ENCODE measurements at places on chromosomes 6 and 20.

DNA sequence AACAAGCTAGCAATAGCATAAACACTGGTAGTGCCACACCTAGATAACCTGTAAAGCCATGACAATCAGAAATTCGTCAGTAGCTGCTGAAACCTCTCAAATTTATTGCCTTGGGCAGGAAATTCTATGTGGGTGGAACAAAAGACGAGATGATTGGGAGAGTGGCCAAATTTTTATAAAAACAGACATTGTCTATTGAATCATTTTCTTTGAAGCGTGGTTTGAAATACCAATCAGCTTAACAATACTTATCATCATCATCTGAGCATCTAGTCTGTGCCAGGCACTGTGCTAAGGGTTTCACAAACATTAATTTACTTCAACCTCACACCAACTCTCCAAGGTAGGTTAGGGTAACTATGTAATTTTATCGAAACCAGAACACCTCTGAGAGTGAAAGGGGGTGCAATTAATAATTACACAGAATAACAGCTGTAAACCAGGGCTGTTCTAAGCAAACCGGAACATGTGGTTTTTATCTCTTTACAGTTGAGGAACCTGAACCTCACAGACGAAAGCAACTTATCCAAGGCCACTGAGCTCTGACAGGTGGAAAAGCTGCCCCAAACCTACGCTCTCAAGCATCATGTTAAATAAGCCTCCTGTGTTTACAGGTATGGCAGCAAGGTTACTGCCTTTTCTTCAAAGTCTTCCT is 43.4 kb downstream of the NHSL1 start:
- peak; percentile 48 for DNase-seq

- DNase-seq, result no peak
These were observed 28.9 kb upstream of the ANKEF1 start for GRCh38 chr20:10005885-10006284.

- DNase-seq, result peak; percentile 52
These were observed 43.7 kb upstream of the MAP7 start for GRCh38 chr6:136593748-136594490.

- DNase-seq, result no peak
These were observed 2.1 kb downstream of the RAET1E start for GRCh38 chr6:149895833-149896271.

DNA sequence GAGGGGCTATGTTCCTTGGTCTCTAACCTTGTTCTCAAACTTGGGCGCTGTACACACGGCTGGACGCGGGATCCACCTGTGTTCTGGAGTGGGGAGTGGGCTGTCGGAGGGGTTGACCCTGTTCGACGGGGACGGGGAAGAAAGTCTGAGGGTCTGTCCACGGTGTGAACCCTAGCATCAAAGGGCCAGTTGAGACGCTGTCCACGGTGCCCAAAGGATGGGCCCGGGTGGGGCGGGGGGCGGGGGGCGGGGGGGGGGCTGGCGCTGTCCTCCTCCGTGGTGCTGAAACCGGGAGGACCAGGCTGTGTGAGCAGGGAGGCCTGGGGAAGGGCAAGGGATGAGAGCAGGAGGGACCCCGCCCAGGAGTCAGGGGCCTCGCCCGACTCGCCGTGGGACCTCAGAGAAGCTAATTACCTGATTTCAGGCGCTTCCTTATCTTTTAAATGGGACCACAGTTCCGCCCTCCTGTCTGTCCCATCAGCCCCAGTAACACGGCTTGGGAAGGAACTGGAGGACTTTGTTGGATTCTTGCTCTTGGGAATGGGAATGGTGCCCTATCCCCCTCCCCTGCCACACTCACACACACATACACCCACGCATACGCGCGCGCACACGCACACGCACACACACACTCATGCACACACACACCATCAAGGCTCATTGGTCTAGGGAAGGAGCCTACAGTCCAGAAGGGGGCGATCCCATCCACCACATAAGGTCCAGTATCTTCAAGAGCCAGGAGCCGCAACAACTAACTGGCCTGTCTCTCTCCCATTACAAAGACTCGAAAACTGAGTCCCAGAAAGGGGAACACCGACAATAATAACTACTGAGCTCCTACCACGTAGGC is 1.0 kb upstream of the VSTM2L start:
- DNase-seq, result peak; percentile 27
